ENCODE measurements at places on chromosomes 1 and 21. TPM values are rescaled to one million over a fixed set of nuclear protein-coding genes. Genes with fewer than 3 reads are reported as not detected.
A peak's percentile ranks its signal among the peaks of the same experiment; 100 is the strongest.

Gene CD164L2
- 1.2 TPM for total RNA-seq

Gene FLG
- total RNA-seq: not detected

GRCh38 chr1:177172866-177173265, 2.1 kb downstream of the BRINP2 start:
- H3K27ac ChIP-seq: no peak overlapping the region
- peaks cover 32% of the 10 kb centered on the region for H3K27me3 ChIP-seq
- no peak for DNase-seq
- H3K4me3 ChIP-seq: no peak overlapping the region

GRCh38 chr1:42793824-42794223, 9.0 kb downstream of the TMEM269 start:
- DNase-seq: no peak
- H3K36me3 ChIP-seq: no peaks in the 10 kb centered on the region
- no peak overlapping the region for H3K4me3 ChIP-seq
- H3K4me1 ChIP-seq: no peaks in the 10 kb centered on the region

DNA sequence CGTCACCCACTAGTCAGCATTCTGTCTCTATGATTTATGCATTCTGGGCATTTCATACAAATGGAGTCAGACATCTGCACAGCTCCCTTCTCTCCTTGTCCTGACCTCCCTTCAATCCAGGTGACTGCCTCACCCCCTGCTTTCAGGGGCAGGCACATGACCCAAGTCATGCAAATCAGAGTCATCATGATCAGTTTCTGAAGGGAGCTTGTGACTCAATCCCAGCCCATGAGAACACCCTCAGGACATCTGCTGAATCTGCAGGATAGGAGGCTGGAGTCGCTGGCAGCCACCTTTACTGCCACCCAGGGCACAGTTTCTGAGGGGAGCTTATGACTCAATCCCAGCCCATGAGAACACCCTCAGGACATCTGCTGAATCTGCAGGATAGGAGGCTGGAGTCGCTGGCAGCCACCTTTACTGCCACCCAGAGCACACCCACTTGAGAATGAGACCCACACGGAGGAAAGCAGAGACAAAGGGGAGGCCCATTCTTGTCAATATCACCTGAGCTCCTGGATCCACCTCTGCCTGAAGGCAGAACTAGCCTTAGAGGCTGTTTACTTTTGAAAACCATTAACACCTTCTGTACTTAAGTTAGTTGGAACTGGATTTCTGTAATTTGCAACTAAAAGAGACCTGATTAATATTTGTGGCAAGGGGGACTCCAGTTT, 62.3 kb upstream of the SLC25A33 start:
- no peak for DNase-seq
- no peak overlapping the region for H3K4me3 ChIP-seq
- H3K27ac ChIP-seq: no peak overlapping the region
- no peaks in the 10 kb centered on the region for H3K36me3 ChIP-seq
- H3K27me3 ChIP-seq: no peaks in the 10 kb centered on the region
- no peaks in the 10 kb centered on the region for H3K4me1 ChIP-seq

DNA sequence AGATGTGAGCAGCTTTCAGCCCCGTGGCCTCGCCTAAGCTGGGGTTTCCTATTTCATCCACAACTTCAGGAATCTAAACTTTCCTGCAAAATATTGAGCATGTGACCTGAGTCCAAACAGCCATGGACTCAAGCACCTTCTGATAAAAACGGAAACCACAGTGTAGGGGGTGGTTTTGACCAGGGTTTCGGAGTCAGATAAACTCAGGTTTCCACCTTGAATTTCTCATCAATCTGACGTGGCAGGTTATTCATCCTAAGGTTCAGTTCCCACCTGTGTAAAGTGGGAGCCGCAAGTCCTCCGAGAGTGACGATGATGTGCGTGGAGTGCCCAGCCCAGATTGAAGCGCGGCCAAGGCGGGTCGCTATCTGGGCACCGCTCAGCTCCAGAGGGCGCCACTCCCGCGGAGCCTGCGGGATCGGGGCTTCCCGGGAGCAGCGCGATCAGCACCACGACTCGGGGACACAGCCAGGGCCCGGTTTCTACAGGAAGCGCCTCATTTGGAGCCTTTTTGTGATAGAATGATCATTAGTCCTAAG, 871 bp upstream of the ETS2 start:
- H3K4me1 ChIP-seq: peaks cover 11% of the 10 kb centered on the region
- H3K36me3 ChIP-seq: peaks cover 11% of the 10 kb centered on the region
- no peak overlapping the region for H3K27ac ChIP-seq
- peak overlapping the region; percentile 83 for H3K4me3 ChIP-seq
- peak; percentile 61 for DNase-seq

- H3K4me1 ChIP-seq: no peaks in the 10 kb centered on the region
- peaks cover 15% of the 10 kb centered on the region for H3K36me3 ChIP-seq
- no peak overlapping the region for H3K4me3 ChIP-seq
Measured at GRCh38 chr1:207302618-207303393, 18.7 kb upstream of the CD55 start.

DNA sequence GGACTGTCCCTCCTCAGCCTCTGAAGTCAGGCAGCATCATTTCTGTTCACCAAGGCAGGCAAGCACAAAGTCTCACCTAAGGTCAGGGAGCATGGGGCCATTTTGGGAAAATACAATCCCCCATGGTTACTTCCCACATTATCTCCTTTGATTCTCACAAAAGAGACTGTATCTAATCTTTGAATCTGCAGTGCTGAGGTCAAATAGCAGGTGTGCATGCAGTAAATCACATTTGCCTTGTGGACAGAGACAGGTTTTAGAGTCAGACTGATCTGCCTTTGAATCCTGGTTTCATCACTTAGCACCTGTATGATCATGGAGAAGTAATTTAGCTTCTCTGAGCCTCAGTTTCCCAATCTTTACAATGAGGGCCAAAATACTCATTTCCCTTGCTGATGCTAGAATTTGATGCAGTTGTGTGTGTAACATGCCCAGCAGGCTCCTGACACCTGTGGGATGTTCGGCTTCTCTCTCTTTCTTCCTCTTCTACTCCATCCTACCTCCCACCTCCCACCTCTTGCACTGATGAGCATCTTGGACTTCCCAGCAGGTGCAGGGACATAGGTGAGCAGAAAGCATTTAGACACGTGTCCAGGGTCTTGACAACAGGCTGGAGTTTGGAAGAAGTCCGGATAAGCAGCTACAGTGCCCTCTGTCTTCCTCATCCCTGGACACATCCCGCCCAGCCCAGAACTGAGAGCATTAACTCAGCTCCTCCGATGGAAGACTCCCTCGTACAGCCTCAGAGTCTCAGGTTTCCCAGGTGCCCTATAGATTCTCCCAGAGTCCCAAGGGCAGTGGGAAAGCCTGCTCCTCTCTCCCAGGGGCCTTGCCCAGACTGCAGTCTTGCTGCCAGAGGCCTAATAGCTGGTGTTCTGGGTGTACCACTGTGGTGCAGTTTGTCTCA, 18.9 kb downstream of the NENF start:
- H3K36me3 ChIP-seq: no peaks in the 10 kb centered on the region
- no peaks in the 10 kb centered on the region for H3K27me3 ChIP-seq
- no peaks in the 10 kb centered on the region for H3K4me1 ChIP-seq
- DNase-seq: no peak
- H3K27ac ChIP-seq: no peak overlapping the region

DNA sequence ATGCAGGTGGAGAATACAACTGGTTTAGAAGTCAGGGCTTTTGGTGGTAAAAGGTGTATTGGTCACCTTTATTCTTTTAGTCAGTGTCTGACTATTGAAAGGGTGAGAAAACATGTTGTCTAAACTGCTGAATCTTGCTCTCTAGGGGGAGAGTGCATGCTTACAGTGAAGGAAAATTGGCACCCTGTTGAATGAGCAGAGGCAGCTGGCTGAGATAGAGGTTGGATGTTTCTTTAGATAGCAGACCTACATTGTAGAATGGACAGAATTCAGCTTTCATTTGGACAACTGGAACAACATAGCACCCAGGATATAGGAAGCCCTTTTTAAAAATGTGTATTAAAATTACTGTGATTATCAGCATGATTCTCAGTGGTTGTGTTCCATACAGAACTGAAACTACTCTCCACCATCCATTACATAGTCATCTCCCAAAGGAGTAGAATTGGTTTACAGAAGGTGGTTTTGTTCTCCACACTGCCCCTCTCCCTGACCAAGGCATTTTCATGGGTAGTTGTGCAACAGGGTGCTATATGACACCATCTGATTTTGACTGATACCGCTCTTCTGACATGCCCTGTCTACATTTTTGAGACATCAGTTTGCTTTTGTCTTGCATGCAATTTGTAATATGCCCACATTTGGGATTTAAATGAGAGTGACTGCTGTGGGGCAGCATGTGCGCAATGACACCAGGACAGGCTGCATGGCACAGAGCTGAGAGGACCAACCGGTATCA, 16.2 kb downstream of the RHOU start:
- no peak overlapping the region for H3K27ac ChIP-seq
- no peaks in the 10 kb centered on the region for H3K4me1 ChIP-seq
- no peak for DNase-seq
- no peaks in the 10 kb centered on the region for H3K27me3 ChIP-seq
- no peak overlapping the region for H3K4me3 ChIP-seq
- H3K36me3 ChIP-seq: no peaks in the 10 kb centered on the region

- no peaks in the 10 kb centered on the region for H3K36me3 ChIP-seq
- peak; percentile 46 for DNase-seq
- H3K27me3 ChIP-seq: no peaks in the 10 kb centered on the region
- H3K27ac ChIP-seq: no peak overlapping the region
Measured at GRCh38 chr1:24337455-24337854, 18.3 kb downstream of the GRHL3 start.

DNA sequence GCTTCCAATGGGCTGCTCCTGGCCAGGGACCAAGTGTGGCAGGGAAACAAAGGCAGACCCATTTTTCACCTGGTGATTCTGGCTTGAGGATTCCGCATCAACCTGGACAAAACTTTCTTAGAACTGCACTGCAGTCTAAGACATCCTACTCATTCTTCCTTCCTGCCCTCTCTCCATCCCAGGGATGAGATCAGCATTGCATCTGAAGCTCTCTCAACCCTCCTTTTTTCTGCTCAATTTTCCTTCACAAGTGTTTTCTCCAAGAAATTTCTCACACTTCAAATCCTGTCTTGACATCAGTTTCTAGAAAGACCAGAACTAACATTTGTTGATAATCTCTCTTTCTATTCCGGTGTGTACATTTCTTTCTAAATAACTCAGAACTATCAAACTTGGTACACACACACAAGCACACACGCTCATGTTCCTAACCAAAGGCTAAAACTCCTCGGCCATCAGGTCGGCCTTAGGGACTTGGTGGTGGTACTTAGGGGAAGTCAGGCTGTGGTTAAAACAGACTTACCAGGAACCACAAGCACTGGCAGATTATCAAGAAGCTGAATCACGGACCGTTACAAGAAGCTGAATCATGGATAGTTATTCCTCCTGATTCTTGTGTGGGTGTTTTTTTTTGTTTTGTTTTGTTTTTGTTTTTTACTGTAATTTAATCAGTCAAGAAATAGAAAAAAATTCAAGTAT, 21.0 kb upstream of the CXADR start:
- no peaks in the 10 kb centered on the region for H3K36me3 ChIP-seq
- H3K4me1 ChIP-seq: no peaks in the 10 kb centered on the region
- no peak for DNase-seq
- no peak overlapping the region for H3K4me3 ChIP-seq
- no peak overlapping the region for H3K27ac ChIP-seq

- H3K27me3 ChIP-seq: no peaks in the 10 kb centered on the region
- DNase-seq: no peak
- H3K4me3 ChIP-seq: no peak overlapping the region
- H3K27ac ChIP-seq: no peak overlapping the region
- no peaks in the 10 kb centered on the region for H3K36me3 ChIP-seq
- H3K4me1 ChIP-seq: no peaks in the 10 kb centered on the region
Measured at GRCh38 chr1:201360486-201360885, 17.0 kb downstream of the TNNT2 start.

GRCh38 chr1:89995598-89996449, 914 bp downstream of the ZNF326 start:
- no peaks in the 10 kb centered on the region for H3K4me1 ChIP-seq
- DNase-seq: no peak
- no peak overlapping the region for H3K27ac ChIP-seq
- peak overlapping the region; percentile 97 for H3K4me3 ChIP-seq
- peaks cover 27% of the 10 kb centered on the region for H3K36me3 ChIP-seq

All from H9 (cell line).